Stimulated activated CD4-positive, alpha-beta T cell treated with anti-CD3 and anti-CD28 coated beads, TNF-alpha, amount 100 ng/mL, for 4 hours (primary cell): ENCODE measurements at places on chromosomes 12 and 14.
A peak's percentile ranks its signal among the peaks of the same experiment; 100 is the strongest.

- DNase-seq, result no peak
These were observed 41.1 kb upstream of the CFAP54 start for GRCh38 chr12:96448300-96448699.

DNA sequence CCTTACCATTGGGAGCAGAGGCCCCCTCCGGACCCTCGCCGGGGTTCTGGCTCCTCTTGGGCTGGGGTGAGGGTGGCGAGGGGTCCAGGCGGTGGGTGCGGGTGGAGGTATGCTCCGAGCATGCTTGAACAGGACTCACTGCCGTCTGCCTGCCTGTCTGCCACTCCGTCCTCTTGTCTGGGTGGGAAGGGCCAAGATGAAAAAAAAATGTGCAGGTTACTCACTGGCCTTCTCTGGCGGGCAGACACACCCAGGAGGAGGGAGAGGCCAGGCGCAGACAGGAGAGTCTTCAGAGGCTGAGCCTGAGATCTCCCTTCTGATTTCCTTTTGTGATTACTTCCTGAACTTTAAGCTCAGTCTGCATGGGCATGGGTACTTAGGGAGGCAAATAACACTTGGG, 76.1 kb downstream of the STON2 start:
- no peak for DNase-seq

- DNase-seq, result no peak
These were observed 1.7 kb downstream of the KRT79 start for GRCh38 chr12:52832451-52832850.

- DNase-seq, result no peak
These were observed 5.0 kb downstream of the DAD1 start for GRCh38 chr14:22583994-22584393.

DNA sequence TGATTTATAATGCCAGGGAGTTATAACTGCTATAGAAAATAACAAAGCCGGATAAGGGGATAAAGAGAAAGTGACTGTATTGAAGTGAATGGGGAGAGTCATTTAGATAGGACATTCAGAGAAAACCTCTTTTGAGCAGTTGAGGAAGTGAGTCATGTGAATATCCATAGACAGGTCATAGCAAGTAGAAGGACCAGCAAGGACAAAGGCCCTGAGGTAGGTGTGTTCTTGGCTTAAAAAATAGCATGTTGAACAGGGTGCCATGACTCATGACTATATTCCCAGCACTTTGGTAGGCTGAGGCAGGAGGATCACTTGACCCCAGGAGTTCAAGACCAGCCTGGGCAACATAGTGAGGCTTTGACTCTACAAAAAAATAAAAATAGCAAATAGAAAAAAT, 51.5 kb upstream of the RAP1B start:
- DNase-seq, result no peak

- no peak for DNase-seq
These were observed 6.2 kb downstream of the FOXJ2 start for GRCh38 chr12:8038659-8039114.

GRCh38 chr14:75751296-75751695, 90.2 kb downstream of the TTLL5 start:
- DNase-seq, result no peak

DNA sequence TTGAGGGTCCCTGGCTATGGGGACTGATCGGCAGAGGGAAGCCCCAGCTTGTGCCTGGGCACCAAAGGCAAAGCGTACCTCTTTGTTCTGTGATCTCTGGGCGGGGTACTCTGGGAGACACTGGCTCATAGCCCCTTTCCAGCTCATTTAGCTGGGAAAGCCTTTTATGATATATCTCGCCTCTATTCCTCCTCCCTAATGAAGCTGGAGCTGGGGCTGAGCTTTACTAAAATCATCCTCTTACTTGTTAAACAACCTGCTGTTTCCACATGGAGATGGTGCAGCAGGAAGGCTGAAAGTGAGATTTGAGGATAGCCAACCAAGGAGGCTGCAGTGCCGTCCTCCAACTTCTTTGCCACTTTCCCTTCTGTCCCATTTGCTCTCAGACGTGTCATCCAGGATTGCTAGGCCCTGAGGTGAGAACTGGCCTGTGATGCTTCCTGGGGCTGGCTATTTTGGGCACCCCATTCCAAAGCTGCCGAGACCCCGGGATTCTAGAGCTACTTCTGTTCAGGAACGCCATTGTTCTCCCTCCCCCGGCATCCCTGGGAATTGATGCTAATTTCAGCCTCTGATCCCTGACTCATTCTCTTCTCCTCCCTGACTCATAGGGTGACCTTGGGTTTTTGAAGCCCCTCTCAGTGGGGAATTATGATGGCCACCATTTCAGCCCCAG, 16.0 kb downstream of the PDE1B start:
- DNase-seq, result no peak

GRCh38 chr14:102882226-102882906, 40.1 kb upstream of the AMN start:
- DNase-seq, result no peak

- no peak for DNase-seq
These were observed 210.7 kb upstream of the TMEM132C start for GRCh38 chr12:128056136-128056801.

DNA sequence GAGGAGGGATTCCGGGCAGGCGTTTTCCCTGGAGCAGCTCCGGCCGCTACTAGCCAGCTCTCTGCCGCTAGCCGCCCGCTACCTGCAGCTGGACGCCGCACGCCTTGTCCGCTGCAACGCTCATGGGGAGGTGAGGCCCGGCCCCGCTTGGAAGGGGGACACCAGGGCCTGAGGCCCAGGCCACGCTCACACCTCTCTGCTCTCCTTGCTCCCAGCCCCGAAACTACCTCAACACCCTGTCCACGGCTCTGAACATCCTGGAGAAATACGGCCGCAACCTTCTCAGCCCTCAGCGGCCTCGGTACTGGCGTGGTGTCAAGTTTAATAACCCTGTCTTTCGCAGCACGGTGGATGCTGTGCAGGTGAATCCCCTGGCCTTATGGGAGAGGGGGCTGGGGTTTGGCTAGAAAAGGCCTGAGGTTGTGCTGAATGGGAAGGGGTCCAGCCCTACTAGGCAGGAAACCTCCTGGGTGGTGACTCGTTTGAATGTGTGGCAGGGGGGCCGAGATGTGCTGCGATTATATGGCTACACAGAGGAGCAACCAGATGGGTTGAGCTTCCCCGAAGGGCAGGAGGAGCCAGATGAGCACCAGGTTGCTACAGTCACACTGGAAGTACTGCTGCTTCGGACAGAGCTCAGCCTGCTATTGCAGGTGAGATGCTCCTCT, 597 bp downstream of the RNF31 start:
- no peak for DNase-seq

DNA sequence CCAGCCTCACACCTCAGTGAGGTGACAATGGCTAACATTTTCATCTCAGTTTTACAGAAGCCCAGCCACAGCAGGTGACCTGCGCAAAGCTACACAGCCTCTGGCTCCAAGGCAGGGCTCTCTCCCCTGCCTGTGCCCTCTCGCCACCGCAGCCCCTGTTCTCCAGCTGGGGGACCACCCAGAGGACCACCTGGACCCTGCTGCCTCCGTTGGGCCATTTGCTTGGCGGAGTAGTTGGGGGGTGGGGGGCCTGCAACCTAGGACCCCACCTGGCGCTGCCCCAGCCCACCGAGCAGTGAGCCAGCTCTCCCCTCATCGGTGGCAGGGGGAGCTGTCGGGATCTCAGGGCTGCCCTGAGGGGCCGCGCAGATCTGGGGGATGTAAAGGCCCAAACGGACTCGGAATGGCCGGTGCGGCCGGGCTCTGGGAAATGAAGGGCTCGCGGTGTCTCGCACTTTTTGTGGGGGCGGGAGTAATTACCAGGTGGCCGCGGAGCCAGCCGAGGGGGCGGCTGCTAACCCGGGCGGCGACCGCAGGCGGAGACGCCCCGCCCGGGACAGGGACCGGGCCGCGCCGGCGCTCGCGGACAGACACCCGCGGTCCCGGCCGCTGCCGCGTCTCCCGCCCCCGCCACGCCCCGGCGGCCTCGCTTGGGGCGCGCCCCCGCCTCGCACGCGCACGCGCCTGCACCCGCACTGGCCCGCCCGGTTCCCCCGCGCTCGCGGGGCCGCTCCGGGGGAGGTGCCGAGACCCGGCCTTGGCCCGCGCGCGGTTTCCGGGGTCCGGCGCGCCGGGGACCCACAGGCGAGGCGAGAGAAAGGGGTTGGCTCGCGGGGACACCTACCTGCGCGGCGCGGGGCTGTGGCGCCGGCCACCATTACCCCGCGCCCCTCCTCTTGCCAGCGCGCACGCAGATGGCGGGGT, 8.6 kb upstream of the GPR68 start:
- no peak for DNase-seq

DNA sequence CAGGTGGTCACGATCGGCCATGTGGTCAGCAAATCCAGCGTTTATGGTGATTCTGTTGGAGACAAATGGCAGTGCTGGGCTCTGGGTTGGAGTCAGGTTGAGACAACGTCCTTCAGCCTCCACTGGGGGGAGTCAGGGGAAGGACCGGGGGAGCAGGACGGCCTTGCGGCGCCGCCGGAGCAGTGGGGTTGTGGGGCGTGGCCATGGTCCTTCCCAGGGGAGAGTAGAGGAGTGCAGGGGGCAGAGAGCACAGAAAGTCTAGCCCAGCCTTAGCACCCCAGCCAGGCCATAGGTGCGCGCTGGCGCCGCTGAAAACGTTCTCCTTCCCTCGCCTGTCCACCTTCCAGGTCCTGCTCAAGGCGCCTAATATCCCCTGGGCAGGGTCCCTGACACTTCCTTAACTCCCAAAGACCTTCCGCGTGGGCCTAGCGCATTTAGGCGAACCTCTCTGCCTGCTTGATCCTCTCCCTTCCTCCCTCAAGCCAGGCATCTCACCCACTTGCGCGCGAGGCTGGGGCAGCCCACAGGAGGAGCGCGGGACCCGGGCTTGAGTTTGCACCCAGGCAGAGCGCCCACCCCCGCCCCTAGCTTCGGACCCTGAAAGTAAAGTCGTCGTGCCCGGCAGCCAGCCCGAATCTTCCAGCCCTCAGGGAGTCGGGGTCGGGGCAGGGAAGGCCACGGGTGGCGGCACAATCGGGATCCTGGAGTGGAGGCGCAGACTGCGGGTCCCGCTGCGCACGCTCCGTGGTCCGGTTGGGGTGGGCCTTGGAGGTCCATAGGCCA, 3.1 kb upstream of the KIF26A start:
- no peak for DNase-seq

DNA sequence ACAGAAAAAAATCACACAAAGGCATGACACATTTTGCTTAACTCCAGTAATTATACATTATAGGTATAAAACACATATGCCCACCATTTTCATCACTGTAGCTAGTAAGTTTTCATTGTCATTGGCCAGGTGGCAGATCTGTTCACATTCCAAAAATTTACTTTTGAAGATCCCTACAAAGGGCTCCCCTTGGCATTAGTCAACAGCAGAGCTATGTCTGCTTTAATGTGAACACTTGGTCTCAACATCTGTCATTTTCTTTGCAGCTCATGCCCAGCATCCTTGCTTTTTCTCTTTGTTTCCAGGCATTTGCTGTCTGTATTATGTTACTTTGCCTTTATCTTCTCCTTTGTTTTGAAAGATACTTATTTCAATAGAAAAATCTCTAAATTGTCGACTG, 519.1 kb upstream of the FOXG1 start:
- DNase-seq, result no peak

- no peak for DNase-seq
These were observed 1062.2 kb upstream of the FBXO33 start for GRCh38 chr14:40494483-40494882.

- DNase-seq, result peak; percentile 30
These were observed 43.8 kb downstream of the DDHD1 start for GRCh38 chr14:53109105-53110041.

GRCh38 chr14:57847096-57847495, 18.8 kb downstream of the SLC35F4 start:
- no peak for DNase-seq

- no peak for DNase-seq
These were observed 69.3 kb downstream of the EEA1 start for GRCh38 chr12:92859650-92860386.

GRCh38 chr14:74302152-74302628, 544 bp downstream of the ABCD4 start:
- DNase-seq, result no peak

DNA sequence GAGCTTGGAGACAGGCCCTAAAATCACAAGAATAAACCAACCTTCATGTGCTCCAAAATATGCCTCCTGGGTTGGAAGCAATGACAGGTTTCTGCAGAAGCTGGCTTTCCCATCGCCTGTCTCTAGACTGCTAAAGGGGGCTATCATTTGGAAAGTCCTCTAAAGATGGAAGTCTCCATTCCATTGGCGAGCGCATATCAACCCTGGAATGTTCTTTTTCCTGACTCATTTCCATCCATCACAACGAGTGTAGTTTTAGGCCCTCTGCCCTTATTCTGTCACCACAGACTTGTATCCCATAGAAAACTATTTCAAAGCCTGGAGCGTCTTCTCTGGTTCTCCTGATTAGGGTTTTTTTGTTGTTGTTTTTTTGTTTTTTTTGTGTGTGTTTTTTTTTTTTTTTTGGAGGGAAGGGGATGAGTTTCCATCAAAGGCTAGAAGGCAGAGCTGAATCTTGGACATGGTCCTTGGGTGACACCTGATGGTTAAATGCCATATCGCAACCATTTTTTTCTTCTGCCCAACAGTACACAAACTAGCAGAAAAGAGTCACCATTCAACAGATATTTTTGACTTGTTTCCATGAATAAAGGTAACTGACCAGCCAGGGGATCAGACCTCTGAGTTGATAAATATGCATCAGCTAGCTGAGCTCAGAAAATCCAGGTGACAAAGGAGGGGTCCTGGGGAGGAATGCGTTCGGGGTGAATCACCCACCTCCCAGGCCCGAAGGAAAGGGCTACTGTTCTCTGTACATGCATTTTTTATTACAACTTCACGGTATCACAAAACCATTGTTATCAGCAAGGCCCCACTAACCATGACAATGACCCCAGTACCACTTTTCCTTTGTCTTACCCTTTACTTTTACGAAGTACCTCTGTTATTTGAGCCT, 40.5 kb downstream of the KCNA5 start:
- DNase-seq, result no peak

- no peak for DNase-seq
These were observed 177.1 kb upstream of the ALG10B start for GRCh38 chr12:38139456-38139855.

GRCh38 chr12:13976028-13976584, 5.3 kb downstream of the GRIN2B start:
- no peak for DNase-seq

DNA sequence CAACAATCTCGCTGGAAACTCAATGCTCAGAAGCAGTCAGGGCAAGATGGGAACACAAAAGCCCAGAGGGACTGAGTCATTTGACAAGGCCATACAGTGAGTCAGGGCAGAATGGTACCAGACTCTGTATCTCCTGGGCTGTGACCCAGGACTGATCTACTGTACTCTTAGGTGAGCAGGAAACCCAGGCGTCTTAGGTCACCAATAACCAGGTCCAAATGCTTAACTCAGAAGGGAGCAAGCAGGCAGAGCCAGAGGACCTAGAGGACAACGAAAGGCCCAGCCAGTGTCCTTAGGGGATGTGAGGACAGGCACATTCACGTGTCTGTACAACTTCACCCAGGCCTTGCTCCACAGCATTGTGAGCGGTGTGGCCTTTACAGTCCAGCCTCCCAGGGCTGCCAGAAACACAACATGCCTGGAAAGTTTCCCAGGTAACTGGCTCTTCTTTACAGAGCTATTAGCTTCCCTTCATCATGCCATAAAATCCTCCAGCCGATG, 69.9 kb downstream of the ARL6IP4 start:
- no peak for DNase-seq

- DNase-seq, result no peak
These were observed 18.1 kb upstream of the IAPP start for GRCh38 chr12:21354641-21355040.
